ENCODE measurements at places on chromosomes 3 and 15.
A peak's percentile ranks its signal among the peaks of the same experiment; 100 is the strongest.

DNA sequence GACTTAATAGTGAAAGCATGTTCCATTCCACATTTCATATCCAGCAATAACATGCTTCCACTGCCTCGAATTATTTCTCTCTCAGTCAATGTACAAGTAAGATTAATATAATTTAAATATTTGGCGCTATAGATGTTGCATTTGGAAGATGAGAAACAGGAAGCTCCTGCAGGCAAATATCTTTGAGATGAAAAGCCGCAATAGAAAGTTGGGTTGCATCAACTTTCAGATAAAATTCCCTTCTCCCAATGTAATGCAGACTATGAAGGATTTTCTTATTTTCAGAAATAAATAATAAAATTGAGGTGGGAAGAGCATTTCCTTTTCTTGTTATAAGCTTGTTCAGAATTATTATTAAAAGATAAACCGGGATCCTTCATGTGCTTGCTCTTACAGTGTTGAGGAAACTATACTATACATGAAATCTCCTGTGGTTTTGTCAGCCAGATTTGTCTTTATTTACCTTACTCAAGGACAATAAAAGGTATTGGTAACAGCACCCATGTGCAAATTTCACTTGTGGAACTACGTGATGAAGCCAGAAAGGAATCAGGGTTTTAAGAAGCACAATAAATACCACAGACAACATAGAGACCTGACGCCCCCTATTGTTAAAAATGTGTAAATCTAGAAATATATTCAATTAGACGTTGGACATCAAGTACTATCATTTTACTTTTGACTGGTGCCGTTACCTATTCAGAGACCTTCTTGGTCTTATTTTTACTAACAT, 307.0 kb downstream of the ARPP21 start:
- peak; percentile 45 for DNase-seq

GRCh38 chr3:169552533-169552932, 111.0 kb downstream of the MECOM start:
- no peak for DNase-seq

DNA sequence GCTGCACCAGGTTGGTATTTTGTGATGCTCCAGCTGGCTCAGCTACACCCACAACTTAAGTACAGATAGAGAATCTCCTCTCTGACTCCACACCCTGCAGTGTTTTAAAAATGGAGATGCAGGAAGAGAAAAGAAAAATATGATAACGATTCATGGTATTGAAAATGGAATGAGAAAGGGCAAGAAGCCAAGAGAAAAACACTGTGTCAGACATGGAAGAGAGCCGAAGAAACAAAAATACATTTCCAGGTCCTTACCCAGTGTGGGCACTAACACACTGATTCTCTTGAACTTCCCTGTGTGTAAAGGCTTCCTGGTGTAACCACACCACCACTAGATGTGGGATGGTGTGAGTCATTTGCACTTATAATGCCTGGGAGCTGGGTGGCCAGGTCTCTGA, 93.1 kb downstream of the GMPS start:
- DNase-seq: peak; percentile 58

- no peak for DNase-seq
Observed at GRCh38 chr3:184144505-184144904, 9.3 kb downstream of the EIF2B5 start.

DNA sequence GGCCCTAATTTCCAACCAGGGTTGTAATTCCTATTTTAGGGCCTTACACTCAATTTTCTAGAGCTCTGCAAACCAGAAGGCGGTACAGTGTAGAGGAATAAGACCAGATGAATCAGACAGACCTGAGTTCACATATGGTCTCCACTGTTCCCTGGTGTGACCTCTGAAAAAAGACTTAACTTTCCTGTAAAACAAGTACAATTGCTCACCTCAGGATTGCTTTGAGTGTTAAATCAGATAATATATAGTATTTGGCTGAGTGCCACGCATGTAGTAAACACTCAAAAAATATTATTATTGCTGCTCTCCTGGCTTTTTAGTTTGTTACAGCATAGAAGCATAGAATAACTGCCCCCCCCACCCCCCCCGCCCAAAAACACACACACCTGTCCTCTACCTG, 51.0 kb upstream of the STT3B start:
- DNase-seq: no peak

DNA sequence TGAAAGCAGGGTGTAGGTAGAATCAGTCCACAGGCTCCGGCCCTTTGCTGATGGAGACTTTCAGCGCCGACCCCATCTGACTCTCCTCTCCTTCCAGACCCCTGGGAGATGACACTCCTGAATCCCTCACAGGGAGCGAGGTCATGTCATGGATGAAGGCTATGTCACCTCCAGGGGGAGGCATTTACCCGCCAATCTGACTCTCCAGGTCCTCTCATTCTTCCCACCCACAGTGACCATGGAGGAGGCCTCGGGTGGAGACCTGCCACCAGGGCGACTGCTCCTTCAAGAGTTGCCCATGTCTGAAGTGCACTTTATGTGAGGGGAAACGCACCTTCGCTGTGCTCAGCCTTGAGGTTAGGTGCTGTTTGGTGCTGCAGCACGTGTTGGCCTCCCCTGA, 112.7 kb downstream of the KLF13 start:
- peak; percentile 54 for DNase-seq

GRCh38 chr3:94928921-94929320, 866.1 kb downstream of the NSUN3 start:
- DNase-seq: no peak

GRCh38 chr3:100532411-100532810, 40.0 kb downstream of the TMEM45A start:
- no peak for DNase-seq

GRCh38 chr3:72310419-72311380, 525.8 kb upstream of the PROK2 start:
- peak; percentile 95 for DNase-seq

DNA sequence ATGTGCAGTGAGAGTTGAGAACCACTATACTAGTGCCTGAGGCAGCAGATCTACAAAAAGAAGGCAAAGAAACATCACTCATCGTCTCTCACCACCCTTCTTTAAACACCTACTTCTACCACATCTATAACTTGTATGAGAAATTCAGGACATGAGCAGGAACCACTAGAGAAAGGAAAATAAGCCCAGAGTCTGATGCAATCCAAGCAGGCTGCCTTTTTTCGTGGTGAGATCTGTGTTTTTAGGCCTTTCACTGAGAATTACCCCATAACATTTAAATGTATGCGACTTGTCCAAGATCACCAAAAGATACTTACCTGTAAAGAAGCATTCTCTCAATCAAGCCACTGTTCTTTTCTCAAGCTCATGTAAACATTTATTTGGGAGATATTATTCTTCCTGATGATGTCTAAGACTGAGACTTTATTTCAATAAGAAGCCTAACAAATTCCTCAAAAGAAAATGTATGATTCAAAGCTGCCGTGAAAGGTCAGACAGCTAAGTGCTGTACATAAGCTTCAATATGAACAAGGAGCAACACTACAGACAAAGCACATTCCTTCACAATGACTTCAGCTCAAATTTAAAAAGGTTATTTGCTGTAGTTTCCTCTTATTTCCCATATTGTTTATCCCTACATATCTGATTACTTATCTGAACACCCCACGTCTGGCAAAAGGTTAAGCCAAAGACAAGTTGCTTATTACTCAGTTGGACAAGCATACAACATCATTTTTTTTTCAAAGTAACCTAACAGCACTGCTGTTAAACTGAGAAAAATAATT, 16.5 kb downstream of the SPICE1 start:
- DNase-seq: peak; percentile 66

- no peak for DNase-seq
Observed at GRCh38 chr15:100335335-100335999, 6.3 kb downstream of the ADAMTS17 start.

DNA sequence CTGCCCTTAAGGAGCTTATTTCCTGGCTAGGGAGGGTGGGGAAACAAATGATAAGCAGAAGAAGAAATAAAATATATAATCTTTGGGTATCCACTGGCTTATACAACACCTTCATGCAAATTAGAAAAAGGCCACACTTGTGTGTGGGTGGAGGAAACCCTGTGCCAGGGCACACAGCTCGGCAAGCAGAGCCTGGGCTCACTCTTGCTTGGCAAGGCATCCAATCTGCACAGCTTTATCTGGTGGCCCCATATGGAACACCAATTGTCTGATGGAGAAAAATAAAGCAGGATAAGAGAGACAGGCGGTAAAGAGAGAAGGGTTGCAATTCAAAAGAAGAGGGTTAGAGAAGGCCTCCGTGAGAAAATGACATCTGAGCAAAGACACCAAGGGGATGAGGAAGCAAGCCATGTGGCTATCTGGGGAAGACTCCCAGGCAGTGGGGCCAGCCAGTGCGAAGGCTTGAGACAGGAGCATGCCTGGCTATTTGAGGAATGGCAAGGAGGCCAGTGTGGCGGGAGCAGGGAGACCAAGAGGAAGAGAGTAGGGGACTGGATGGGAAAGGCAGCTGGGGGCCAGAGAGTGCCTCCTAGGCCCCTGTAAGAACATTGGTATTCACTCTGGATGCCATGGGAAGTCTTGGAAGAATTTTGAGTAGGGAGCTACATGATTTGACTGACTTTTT, 22.5 kb upstream of the VPS8 start:
- DNase-seq: peak; percentile 37

DNA sequence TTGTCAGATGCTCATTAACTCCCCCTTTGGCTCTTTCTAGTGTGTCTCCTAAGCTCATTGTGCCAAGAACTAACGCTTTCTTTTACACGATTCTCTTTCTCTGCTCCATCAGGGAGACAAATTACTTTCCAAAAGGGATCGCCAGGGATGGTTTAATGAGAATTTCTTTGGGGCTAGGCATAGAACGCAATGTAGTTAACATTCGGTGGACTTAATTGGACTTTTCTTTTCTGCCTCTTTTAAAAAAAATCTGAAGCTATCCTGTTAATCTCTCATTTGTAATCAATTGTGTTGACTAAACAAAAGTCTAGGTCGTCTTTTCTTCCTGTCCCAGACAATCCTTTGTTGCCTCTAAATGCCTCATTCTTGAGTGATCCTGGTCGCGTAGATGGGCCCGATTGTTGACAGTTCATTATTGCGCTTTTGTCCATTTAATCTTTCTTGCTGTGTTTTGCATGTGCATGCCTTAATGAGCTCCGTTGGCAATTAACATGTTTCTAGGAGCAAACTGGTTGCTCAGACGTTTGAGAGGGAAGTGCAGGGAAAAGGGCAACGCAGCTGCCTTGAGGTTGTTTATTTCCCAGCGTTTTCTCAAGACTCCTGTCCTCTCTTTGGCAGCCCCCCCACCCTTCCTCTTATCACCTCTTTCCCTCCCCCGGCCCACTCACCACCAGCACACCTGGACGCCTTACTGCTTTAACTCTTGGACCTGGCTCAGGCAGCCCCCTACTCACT, 7.8 kb downstream of the FEZF2 start:
- no peak for DNase-seq

DNA sequence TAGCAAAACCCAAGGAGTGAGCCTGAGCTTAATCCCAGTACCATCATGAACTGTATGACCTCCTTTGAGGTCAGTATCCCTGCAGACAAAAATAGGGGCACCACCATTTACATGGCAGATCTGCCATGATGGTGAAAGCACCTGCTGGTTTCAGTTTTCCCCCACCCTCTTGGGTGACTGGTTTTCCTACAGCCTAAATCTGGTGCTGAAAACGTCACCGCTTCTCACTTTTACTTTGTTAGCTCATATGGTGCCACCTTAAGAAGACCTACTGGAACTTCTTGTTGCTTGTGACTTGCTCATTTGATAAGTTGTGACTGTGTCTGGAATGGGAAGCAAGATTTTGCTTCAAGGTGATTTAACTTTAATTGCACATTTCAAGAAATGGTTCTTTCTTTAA, 5.1 kb downstream of the PPP1R2 start:
- no peak for DNase-seq

All from EH (cell line).